ENCODE measurements at places on chromosomes 11 and 22.

- no peak for DNase-seq
These were observed 86.2 kb downstream of the MSANTD4 start for GRCh38 chr11:105935791-105936190.

DNA sequence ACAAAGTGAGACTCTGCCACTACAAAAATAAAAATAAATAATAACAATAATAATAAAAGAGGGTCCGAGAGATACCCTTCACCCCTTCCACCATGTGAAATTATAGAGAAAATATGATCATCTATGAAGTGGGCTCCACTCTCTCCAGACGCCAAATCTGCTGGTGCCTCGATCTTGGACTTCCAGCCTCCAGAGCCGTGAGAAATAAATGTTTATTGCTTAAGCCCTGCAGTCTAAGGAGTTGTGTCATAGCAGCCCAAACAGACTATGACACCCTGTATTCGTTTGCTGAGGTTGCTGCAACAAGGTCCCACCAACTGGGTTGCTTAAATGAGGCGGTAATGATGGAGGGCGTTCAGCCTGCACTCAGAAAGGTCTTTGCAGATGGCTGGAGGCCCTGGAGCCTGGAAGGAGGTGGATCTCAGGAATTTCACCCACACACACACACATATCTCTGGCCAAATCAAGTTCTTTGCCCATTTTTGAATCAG, 7.6 kb upstream of the SEPTIN5 start:
- DNase-seq, result no peak

DNA sequence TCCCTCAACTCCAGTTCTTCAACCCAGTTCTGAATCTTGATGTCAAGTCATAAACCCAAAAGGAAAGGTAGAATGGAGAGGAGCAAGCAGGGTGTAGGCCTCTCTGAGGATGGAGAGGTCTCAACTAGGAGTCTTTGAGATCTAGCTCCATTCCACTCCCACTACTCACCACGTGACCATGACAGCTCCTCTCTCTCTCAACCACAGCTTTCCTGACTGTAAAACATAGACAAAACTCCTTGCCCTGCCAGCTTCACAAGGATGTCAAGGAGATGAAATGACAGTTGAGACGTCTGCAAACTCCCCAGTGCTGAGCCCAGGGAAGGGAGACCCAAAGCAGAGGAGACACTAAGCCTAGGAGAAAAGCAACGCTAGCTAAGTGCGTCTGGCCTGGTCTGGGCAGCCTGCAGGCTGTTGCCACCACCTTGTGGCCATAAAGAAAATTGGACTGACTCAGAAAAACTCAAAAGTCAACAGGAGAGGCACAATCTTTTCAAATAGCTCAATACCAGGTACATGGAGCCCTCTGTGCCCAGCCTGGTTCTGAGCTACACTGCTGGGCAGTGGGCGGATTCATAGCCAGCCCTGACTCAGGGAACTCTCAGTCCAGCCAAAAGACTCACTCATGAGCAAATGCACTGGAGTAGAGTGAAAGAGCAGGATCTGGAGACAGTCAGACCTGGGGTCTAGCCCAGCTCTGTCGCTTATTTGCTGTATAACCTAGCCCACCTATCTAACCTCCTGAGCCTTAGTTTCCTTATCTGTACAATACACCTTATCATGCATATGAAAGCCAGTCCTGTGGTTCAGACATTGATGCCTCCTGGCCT, 3.4 kb downstream of the CLPB start:
- peak; percentile 45 for DNase-seq

DNA sequence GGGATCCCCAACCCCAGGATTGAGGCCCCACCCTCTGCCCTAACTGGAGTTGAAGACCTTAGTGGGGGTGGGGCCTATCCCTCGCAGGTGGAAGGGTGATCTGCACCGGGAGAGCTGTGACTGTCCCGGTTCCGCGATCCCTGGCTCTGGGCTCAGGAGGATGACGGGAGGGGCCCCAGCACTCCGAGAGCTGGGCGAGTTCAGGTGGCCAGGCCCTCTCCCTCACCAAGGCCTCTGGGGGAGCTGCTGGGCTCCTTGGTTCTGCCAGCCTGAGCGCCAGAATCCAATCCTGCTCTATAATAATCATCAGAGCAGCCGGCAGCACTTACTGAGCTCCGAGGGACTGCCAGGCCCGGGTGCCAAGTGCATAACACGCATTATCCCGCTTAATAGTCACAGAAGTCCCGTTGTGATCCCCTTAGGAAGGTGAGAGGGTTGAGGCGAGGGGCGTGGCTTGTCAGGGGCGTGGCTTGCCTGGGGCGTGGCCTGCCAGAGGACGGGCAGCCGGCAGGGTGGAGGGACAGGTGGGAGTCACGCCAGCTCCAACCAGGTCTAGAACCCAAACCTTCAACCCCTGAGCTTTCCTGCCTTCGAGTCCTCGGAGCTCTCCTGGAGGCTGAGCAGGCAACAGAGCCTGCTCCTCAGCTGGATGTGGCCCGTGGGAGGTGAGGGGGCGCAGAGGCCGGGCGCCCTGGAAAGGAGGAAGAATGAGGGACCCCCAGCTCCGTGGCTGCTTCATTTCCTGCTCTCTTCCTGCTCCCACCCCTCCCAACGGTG, 7.3 kb upstream of the SYT7 start:
- DNase-seq, result peak; percentile 86

GRCh38 chr22:46815559-46815895, 53.1 kb downstream of the TBC1D22A start:
- no peak for DNase-seq

- DNase-seq, result no peak
These were observed 20.7 kb upstream of the AIFM3 start for GRCh38 chr22:20946080-20946986.

DNA sequence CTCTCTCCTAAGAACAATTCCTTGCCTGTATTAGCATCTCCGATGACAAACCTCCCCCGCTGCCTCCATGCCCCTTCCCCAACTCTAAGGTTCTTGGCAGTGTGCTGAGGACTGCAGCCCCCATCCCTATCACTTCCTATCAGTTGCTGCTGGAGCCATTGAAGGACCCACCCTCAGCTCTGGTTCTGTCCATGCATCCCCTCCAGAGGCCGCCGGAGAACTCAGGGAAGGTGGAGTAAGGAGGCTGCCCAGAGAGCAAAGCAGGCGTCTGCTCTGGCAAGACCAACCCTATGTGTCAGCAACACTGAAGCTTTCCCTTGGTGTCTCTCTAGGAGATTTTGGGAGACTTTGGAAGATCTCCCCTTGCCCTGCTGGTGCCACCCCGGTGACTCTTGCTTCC, 1139.5 kb downstream of the TBC1D22A start:
- DNase-seq, result no peak

DNA sequence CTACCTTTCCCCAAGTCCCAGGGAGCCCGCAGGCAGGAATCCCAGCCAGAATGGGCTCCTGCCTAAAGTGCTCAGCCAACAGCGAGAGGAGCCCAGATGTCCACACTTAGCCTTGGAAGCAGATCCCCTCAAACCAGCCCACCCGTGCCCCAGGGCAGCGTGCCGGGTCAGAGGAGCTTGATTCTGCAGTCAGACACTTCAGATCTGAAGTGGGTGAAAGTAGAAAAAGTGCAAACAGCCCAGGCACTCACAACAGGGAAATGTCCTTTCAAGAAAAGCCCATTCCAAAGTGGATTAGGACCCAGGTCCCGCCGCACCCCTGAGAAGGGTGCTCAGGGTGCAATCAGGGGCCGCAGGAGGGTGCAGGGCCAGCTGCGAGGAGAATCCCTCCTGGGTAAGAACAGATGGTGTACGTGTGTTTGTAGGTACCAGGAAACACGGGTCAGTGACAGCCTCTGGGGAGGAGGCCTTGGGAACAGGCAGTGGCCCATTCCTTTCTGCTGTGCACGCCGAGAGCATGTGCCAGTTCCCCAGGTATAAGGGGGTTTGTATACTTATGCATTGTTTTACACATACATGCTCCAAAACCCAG, 17.7 kb downstream of the ELFN2 start:
- DNase-seq, result no peak

DNA sequence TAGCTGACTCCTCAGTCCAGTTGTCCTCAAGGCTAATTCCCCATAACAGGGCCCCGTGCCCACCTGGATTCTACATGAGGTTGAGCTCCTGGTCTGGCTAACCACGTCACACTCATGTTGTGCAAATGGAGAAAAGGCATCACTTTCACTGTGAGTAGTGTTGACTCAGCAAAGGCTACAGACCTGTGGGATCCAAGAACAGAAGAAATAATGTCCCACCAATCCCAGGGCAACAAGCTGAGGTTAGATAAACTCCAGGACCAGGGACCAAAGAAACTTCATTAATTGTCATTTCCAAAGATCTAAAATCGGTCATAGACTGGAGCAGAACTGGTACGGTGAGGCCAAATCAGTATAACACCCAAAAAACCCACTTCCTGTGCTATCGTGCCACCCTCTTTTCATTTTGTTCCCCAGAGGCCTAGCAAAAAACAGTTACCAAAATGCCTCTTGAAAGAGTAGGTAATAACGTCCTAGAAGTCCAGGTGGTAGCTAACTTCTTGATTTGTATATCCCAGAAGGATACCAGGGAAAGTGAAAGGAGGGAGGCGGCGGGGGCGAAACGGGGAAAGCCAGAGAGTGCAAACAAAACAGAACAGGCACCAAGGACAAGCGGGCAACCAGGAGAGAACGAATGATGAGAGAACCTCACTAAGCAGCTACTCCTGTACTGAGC, 1.4 kb downstream of the PCSK7 start:
- peak; percentile 73 for DNase-seq

GRCh38 chr11:103988595-103988969, 47.9 kb upstream of the DDI1 start:
- no peak for DNase-seq

- DNase-seq, result no peak
These were observed 723 bp downstream of the CCDC89 start for GRCh38 chr11:85685125-85685819.

DNA sequence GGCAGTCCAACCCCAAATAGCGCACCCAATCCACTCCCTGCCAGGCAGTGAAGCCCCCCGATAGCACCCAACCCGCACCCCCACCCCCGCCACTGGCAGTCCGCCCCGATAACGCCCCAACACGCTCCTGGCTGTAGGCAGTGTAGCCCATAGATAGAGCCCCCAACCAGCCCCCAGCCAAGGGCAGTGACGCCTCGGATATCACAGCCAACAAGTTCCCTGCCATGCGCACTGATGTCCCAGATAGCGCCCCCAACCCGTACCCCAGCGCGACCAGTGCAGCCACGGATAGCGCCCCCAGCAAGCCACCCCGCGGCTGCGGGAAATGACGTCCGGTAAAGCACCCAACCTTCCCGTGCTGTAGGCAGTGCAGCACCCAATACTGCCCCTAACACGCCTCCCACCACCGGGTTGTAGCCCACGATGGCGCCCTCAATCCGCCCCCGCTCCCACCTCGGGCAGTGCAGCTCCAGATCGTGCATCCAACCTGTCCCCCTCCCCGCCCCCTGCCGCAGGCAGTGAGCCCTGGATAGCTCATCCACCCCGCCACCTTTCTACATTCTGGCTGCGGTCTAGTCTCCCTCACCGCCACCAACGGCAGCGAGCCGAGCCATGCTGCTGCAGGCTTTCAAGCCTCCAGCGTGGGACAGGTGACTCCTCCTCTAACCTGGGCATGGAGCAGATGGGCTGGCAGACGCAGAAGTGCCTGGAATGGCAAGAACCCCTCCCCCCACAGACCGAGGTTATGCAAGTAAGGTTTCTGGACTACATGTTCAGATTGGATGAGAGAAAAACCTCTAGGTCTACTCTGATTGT, 625 bp downstream of the RFPL2 start:
- DNase-seq, result peak; percentile 43

GRCh38 chr11:9060700-9061111, 30.7 kb downstream of the SCUBE2 start:
- peak; percentile 79 for DNase-seq

- DNase-seq, result peak; percentile 96
These were observed 799 bp downstream of the CCDC88B start for GRCh38 chr11:64340671-64341335.

GRCh38 chr22:31068970-31069369, 12.1 kb upstream of the SMTN start:
- no peak for DNase-seq

GRCh38 chr11:40235841-40236240, 1223.6 kb downstream of the LRRC4C start:
- no peak for DNase-seq

DNA sequence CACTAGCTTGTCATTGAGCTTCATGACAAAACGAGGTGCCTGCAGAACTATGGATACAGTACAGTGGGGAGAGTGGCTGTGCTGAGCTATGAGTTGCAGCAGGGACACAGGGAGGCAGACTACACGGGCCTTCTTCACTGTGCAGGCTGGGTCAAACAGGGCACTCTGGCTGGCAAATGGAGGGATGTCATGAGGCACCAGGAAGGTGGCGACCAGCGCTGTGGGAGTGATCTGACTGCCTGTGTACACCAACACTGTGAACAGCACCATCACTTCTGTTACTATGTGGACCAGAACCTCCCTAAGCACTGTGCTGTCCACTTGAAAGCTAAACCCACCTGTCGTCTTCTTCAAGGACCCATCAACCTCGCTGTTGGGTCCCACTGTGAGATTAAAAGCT, 3.1 kb downstream of the PKDREJ start:
- DNase-seq, result no peak

- DNase-seq, result no peak
These were observed 1.1 kb downstream of the TTLL12 start for GRCh38 chr22:43185860-43186261.

- peak; percentile 73 for DNase-seq
These were observed 966 bp downstream of the AHNAK start for GRCh38 chr11:62545437-62546243.

DNA sequence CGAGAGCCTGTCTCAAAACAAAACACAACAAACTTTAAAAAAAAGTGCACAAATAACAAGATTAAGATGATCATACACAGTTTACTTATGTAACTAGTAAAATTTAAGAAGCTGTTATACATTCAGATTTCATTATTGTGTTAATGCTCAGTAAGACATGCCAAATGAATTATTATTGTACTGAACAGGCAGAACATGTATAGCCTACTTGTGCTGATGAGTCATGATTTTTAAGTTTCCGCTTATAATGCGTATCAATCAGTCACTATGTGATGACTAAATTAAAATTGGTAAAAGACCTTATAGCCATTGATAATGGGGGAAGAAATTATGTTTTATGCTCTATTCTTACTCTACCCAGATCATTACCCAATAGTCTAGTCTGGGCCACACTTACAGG, 20.5 kb upstream of the EXPH5 start:
- DNase-seq, result no peak

DNA sequence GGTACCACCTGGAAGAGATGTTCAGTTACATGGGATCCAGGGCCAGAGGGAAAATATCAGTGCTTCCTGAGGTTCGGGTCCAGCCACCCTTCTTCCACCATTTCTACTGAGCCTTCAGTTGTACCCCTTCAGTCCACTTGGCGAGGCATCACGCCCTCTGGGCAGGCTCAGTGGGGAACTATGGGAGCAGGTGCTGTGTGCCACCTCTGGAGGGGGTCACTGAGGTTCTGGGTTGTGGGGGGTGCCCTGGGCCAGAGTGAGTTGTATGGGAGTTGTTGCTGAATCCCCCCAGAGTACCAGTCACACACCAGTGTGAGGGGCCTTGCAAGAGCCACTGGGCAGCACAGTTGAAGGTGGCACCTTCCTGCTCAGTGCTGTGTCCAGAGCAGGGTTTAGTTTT, 2.7 kb upstream of the SREBF2 start:
- no peak for DNase-seq

DNA sequence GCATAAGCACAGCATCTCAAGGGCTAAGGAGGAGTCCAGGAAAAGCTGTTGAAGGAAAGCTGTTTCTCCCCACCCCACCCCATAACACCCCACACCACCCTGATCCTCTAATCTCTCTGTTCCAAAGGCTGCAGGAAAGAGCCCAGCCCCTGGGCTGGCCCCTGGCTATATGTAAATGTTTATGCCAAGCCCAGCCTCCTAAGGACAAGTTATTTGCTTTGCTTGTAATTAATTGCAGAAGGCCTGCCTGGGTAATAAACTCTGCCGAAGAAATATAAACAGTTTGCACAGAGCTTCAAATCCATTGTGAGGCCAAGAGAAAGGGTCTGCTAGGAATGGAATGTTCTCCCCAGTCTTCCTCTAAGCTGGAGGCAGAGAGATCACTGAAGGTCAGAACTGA, 21.2 kb downstream of the ARRB1 start:
- DNase-seq, result no peak
